CD4-positive, alpha-beta T cell treated with Interleukin-4 for 4 hours (primary cell): ENCODE measurements at places on chromosomes 1 and 21.

GRCh38 chr1:51558375-51558924, 39.4 kb upstream of the EPS15 start:
- DNase-seq = no peak

GRCh38 chr1:29638281-29638680, 402.0 kb downstream of the PTPRU start:
- no peak for DNase-seq

GRCh38 chr1:209490013-209490412, 93.5 kb upstream of the CAMK1G start:
- DNase-seq = no peak

DNA sequence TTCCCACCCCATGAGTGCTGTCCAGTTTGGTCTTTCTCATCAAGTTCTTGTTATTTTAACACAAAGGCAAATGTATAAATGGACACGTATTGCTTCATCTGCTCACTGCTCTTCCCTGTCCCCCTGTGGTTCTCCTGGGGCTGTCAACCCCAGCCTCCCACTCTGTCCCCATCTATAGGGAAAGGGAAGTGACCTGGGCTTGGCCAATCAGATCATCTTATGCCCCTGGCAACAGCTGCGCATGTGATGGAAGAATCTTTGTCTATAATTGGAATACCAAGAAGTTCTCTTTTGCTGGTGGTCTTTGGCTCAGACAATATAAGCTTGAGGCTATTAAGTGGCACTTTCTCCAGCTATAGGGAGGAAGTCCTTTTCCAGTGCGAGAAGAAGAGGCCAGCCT, 4.7 kb upstream of the CCSAP start:
- no peak for DNase-seq

GRCh38 chr1:201750934-201751333, 78.0 kb upstream of the IPO9 start:
- DNase-seq = no peak

DNA sequence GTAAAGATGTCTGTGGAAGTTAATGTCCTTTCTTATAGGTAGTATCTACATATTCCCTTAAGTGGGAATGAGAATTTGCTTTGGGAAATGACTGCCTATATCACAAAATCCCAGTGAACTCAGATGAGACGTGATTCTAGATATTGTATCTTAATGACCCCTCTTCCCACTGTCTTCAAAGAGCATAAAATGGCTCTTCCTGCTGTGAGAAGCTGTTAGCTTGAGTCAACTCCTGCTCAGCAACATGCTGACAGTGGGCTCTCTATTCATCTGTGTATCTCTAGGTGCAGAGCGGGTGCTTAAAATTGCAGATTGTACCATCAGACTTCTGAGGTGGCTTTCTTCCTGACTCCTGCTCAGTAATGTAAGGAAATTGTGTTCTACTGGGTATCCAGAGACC, 100.6 kb downstream of the SPAG17 start:
- no peak for DNase-seq

GRCh38 chr1:91583326-91583755, 82.7 kb downstream of the CDC7 start:
- DNase-seq = no peak

DNA sequence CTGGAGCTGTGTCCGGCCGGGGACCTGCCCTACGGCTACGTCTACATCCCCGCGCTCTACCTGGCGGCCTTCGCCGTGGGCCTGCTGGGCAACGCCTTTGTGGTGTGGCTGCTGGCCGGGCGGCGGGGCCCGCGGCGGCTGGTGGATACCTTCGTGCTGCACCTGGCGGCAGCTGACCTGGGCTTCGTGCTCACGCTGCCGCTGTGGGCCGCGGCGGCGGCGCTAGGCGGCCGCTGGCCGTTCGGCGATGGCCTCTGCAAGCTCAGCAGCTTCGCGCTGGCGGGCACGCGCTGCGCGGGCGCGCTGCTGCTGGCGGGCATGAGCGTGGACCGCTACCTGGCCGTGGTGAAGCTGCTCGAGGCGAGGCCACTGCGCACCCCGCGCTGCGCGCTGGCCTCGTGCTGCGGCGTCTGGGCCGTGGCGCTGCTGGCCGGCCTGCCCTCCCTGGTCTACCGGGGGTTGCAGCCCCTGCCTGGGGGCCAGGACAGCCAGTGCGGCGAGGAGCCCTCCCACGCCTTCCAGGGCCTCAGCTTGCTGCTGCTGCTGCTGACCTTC, 412 bp downstream of the GPR25 start:
- no peak for DNase-seq

- DNase-seq = no peak
These were observed 59.2 kb downstream of the NPHP4 start for GRCh38 chr1:5933050-5933449.

GRCh38 chr21:44058981-44059380, 46.9 kb downstream of the TRAPPC10 start:
- DNase-seq = no peak

- DNase-seq = no peak
These were observed 151.4 kb downstream of the CYYR1 start for GRCh38 chr21:26421724-26422123.

- DNase-seq = no peak
These were observed 2.7 kb downstream of the KIAA0319L start for GRCh38 chr1:35554266-35555211.

- no peak for DNase-seq
These were observed 1047.6 kb upstream of the ADGRL4 start for GRCh38 chr1:80054129-80054528.

- DNase-seq = no peak
These were observed 53.3 kb downstream of the PRDM16 start for GRCh38 chr1:3122311-3122710.

DNA sequence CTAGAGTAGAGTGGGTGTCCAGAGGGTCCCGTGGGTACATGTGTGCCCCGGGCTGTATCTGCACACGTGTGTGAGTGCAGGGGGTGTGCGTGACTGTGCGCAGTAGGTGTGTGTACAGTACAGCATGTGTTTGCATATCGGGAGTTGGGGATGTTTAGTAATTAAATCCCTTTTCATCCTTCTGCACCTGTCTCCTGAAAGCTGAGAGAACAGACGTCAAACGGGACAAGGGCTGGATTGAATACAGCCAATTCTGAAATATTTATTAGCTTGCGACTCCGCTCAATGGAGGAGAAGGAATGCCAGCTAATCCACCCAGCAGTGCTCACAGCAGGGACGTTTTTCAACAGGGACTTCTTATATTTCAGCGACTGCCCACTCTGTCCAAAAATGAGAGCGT, 44.7 kb upstream of the CASZ1 start:
- DNase-seq = no peak

DNA sequence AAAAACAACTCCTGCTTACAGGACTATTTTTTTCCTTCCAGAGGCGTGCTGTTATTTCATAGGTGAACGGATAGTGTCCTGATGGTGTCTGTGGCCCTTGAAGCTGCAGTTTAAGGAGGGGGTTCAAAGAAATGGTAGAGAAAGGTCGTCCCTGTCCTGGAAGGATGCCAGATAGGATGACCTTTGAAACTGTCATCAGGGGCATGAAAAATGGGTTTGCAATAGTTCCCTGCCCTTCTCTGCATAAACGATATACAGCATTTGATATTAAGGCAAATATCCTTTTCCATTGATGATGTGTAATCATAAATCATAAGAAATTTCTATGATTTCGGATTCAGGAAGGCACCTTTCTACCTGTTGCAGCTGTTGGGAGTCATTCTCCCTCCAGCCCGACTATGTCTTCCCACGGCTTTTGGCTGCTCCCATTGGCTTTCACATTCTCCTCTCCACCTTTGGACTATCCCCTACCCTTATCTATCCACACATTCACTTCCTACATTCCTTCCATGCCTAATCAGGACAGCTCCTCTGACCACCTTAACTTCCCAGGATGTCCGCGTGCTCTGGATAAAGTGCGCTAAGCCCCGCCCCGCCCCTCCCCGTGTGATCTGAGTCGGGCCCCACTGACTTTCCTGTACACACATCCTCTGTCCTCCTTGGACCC, 209.8 kb downstream of the DISC1 start:
- no peak for DNase-seq

DNA sequence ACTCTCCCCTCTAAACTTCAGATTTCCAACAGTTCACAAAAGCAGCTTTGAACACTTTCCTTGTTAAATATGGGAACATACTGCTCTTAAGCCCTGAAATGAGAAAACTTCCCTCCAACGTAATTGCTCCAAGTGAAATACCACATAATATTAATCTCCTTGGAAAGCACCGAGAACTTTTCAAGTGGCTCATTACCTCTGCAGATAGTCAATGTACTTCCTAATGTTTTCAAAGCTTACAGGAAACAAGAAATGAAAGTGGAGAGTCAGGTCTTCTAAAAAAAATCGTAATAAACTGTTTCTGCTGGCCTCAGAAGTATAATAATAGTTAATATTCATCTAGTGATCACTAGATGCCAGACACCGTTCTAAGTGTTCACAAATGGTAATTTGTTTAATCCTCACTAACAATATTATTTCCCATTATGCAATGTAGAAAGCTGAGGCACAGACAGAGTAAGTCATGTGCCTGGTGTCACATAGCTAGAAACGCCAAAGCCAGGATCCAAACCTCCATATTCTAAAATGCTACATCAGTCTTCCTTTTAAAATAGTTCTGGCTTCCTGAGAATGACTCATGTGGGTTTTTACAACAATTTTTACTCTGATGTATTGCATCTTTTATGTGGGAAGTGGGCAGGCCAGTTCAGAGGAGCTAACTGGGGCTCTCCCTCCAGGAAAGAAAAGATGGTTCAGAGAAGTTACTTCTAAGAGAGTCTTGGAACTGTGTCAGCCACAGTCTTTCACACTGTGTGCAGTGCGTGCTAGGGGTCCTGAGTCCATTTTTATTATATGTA, 177.2 kb downstream of the PLPPR4 start:
- DNase-seq = no peak

DNA sequence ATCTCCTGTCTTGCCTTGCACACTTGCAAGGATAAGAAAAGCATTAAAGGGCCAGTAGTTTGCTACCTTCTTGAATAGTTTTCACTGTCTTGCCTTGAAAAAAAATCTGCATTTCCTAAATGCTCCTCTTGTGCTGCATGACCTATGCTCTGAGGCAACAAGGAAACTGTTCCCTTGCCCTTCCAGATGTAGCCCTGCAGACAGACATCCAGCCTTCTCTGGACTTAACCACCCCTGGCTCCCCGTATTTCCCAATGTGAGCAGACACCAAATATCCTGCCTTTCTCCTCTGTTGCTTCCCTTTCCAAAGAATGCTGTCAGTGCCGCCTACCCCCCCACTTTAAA, 177.6 kb downstream of the GABPA start:
- DNase-seq = no peak
